ENCODE measurements at places on chromosomes 5 and 9.

DNA sequence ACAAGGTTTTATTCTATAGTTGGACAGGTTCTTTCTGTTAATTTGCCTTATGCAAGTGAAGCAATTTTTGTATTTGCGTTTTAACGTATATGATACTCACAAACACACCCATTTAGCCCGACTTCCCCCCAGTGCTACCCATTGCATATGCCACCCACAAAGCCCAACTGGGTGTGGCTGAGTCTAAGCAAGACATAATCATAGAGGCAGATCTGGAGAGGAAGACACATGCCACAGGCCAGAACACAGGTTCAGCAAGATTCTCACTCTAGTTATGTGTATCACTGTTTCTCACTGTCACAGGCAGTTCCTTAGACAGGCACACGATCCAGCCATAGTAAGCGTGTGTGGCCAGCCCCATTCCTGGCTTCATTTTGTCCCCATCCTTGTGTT, 29.0 kb upstream of the PUM3 start:
- DNase-seq = no peak

DNA sequence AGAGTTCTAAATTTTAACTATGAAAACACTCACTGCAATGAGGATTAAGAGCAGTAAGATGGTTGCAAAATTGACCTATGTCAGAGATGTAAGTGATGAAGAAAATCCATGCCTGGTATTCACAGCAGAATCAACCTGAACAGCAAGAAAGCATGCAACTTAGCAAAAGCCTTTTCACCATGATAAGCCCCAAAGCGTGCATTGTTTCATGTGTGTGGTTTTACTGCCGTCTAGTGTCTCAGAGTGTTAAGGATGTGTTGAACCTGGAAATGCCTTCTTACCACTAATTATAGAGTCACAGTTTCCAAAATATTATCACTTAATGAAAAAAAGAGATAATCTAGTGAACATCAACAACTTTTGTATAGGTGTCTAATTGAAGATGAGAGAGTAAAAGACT, 415.2 kb upstream of the TRPC7 start:
- DNase-seq = no peak

DNA sequence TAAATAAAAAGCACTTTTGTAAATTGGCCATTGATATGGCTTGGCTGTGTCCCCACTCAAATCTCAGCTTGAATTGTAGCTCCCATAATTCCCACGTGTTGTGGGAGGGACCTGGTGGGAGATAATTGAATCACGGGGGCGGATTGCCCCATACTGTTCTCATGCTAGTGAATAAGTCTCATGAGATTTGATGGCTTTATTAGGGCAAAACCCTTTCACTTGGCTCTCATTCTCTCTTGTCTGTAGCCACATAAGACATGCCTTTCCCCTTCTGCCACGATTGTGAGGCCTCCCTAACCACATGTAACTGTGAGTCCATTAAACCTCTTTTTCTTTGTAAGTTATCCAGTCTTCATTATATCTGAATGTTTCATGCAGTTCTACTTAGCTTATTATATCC, 153.2 kb downstream of the TARS1 start:
- DNase-seq = no peak

- DNase-seq = no peak
Observed at GRCh38 chr5:98786191-98786853, 12.9 kb downstream of the RGMB start.

DNA sequence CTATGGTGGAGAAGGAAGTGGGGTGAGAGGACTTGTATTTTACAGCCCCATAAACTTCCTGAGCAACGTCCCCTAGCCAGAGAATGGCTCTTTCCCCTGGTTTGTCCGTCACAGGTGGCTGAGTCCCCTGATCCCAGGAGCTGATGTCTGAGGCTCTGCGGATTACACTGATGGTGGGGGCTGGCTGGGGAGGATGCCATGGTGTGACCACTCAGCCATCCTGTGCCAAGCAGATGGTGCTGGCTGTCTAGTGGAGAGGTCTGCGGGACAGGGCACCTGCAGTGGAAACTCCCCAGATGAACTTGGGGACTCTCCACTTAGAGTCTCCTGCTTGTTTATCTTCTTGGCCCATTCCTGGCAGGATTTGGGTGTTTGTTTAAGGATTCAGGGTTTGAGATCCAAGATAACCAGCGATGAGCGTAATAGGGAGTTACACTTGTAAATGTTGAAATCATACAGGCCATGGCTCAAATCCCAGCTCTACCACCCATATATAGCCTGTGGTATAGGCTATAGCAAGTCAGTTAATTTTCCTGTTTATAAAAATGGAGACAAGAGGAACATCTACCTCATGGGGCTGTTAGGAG, 4.7 kb upstream of the PTGS1 start:
- DNase-seq = no peak

DNA sequence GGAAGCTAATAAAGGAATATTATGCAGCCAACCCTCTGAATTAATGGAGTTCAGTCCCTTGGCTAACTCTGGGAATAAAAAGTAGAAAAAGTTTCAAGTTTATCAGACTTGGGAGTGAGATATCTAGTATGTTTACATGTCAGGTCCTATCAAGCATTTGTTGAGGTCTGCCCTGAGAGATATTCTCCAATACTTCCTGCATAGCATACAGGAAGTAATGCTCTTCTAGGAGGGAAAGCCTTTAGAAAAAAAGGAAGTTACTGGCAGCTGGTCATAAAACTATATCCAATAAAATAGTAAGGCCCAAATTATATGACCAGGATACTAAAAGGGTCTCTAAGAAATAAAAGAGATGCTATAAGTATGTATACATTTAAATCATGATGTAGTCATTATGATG, 594.1 kb upstream of the FTMT start:
- no peak for DNase-seq

- no peak for DNase-seq
Observed at GRCh38 chr5:41334758-41335157, 121.4 kb upstream of the C6 start.

GRCh38 chr5:171724468-171725204, 61.0 kb upstream of the SMIM23 start:
- no peak for DNase-seq

- DNase-seq = no peak
Observed at GRCh38 chr9:4678679-4679267, 596 bp upstream of the CDC37L1 start.

- no peak for DNase-seq
Observed at GRCh38 chr5:45648744-45649143, 47.4 kb downstream of the HCN1 start.

DNA sequence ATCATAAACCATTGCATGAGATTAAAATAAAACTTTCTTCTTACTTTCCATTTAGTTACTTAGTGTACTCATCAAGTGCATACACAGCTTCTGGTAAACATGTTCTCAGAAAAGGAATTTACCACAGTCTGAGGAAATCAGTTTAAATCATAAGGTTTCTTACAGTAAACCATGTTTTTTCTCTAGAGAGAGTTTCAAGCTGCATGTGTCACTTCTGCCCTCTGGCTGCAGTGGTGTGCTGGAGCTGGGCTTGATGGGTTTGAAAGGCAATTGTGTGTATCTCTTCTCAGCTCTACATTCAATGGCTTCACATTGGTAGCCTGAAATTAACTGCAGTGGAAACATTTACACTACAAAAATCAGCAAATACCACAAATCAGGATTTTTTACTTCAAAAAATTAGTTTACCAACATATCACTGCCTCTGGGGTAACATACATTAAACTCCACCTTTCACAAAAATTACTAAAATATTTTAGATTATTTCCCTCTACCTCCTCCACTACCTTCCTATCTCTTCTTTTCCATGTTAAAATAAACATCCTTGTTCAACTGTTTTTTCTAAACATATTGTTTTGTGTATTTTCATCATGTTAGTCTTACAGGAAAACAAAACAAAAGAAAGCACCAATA, 414.3 kb downstream of the ANXA1 start:
- no peak for DNase-seq

- no peak for DNase-seq
Observed at GRCh38 chr9:90840696-90841095, 39.1 kb downstream of the SYK start.

- no peak for DNase-seq
Observed at GRCh38 chr9:69056191-69056815, 20.8 kb downstream of the FXN start.

DNA sequence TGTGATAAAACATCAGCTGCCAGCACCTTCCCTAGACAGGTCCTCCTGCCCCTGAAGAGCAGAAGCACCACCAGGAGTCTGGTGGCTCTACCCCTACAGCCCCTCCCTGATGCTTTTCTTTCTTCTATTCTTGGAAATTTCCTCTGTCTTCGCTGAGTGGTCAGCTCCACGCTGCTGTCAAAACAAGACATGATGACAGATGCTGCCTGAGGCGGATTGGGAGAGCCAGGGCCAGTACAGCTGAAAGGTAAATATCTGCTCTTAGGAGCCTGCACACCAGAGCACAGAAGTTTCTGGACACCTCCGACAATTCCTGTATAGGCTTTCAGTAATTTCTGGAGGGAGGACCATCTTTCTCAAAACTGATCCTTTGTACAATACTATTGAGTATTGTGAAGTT, 4.7 kb upstream of the OR1Q1 start:
- DNase-seq = no peak

GRCh38 chr5:158154226-158155005, 295.5 kb upstream of the CLINT1 start:
- no peak for DNase-seq

DNA sequence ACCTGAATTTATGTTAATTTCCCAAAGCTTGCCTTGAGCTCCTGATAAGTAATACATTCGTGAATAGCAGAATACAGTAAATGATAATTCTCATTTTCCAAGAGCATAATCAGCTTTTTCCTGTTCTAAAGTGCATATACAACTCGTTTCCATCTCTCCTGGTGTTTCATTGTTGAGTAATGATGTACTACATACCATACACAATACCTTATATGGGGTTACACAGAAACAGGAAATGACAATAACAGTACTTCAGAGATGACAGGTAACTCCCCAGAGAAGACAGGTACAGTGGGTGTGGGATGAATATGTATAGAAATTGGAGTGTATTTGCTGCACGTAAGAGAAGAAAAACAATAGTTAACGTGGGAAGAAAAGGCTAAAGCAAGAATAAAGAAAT, 287.1 kb downstream of the TENT4A start:
- DNase-seq = no peak

GRCh38 chr9:113614843-113615648, 151.5 kb downstream of the RGS3 start:
- no peak for DNase-seq

DNA sequence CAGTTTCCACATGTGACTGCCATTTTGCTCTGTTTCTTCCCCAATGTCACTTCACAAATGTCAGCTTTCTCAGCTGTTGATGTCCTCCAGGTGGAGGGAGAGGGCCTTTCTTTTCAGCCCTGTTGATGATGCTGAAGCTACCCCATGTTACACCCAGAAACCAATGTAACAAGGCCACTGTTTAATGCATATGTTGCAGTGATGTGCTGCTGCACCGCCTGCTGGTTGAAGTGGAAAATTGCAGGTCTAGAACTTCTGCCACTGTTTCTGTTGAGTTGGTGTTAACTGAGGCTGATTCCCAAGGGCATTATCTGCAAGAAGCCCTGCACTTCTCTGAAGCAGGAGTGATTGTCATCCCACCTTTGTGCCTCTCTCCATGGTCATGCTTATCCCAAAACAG, 428.4 kb downstream of the KDM4C start:
- DNase-seq = no peak

DNA sequence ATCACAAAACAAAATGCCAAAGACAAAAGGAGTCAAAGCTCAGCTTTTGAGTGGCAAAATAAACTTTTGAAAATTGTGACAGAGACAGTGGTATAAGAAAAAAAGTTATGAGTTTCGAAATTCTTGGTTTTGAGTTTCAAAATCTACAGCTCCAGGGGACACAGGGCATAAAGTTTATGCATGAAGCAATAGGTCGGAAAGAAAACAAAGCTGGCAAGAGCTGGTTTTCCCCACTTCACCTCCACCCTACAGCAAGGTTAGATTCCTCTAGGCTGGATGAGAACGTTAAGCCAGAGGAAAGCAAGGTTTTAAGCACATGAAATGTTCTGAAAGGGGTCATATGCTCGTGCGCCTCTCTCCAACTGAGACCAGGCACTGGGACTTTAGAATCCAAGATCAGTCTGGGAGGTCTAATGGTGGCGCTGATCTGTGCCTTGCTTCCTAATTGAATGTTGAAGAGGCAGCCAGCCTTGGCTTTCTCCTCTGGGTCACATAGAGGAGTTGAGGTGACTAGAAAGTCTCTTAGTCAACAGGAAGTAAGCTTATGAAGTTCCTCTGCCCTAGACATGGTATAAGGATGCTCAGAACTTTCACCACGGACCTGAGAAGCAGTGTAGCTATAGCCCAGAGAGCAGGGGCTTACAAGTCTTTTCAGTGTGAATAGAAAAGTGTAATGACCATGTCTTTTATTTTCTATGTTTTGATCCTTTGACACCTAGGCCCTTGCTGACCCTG, 167.7 kb upstream of the DMAC1 start:
- DNase-seq = no peak
